ENCODE measurements at places on chromosomes 12 and 14. TPM values are rescaled to one million over a fixed set of nuclear protein-coding genes. Genes with fewer than 3 reads are reported as not detected.

GRCh38 chr14:95713596-95714371 lies at the start of gene TCL1A:
Gene TCL1A (minus strand): TSS chr14:95714125. CDS start chr14:95714066, 59 bp downstream.
- DNase-seq: no peak

GRCh38 chr14:102182936-102183619 lies 43.4 kb downstream of the WDR20 start:
- DNase-seq: no peak

GRCh38 chr12:13451776-13452175 lies 255.2 kb downstream of the EMP1 start:
- no peak for DNase-seq

DNA sequence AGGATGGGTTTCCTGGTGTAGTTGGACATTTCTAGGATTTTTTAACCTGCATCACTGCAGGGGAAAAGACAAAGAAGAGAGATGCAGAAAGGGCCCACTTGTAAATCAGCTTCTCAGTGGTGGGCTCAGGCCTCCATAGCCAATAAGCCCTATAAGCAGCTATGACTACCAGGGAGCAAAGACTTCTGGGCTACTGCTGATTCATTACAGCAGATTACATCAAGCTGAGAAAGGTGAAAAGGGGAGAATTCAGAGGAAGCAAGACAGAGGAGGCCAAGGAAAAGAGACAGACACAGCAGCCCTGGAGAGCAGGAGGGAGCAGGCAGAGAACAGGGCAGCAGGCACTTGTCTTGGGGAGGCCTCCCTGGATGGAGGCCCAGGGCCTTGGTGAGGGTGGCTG lies 95.2 kb downstream of the KCNA5 start:
- no peak for DNase-seq

GRCh38 chr12:112564160-112564784 lies 145.5 kb downstream of the PTPN11 start:
- DNase-seq: no peak

DNA sequence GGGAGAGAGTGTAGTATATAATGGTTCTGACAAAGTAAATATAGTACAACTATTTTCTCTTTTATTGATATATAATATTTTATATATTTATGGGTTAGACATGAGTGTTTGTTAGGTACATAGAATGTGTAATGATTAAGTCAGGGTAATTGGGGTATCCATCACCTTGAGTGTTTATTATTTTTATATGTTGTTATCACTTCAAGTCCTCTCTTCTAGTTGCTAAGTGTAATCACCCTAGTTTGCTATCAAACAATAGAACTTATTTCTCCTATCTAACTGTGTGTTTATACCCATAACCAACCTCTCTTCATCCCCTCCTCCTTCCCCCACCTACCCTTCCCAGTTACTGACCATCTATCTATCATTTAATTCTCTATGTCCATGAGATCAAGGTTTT lies 64.2 kb downstream of the BRMS1L start:
- no peak for DNase-seq

GRCh38 chr14:94795372-94795771 lies 25.5 kb upstream of the GSC start:
- no peak for DNase-seq

- DNase-seq: no peak
These were observed 553 bp upstream of the DAZAP2 start for GRCh38 chr12:51238037-51238509.

GRCh38 chr12:10293570-10294227 lies 14.0 kb upstream of the KLRD1 start:
- DNase-seq: no peak

- no peak for DNase-seq
These were observed 99.4 kb downstream of the NINJ2 start for GRCh38 chr12:563787-564298.

GRCh38 chr14:71086567-71086966 lies 179.3 kb downstream of the PCNX1 start:
- no peak for DNase-seq

DNA sequence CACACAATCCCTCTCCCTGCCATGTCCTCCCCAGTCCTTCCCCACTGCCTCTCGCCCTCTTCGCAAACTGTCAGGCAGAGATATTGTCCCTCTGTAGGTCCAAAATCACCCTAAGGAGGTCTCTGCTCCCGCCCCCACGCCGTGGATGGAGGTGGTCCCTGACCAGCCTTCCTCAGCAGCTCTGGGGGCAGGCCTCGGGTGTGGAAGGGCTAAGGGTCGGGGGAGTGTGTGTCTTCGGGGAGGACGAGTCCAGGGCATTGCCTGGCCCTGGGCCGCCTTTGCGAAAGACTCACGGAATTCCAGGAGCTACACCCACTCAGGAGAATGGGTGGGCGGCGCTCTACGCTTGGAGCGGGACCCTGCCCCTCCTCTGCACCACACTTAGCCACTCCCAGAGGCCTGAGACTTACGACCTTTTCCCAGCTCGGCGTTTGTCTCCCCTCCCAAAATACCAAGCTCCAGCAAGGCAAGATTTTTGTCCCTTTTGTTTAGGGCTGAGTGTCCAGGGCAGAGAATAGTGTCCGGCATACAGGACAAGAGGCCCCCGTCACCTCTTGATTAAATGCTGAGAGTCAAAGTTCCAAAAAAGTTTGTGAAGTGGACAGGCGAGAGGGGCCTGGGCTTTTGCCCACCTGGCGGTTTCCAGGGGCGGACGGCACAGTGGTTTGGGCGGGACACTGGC lies 881 bp downstream of the PYGL start:
- DNase-seq: peak; percentile 16

DNA sequence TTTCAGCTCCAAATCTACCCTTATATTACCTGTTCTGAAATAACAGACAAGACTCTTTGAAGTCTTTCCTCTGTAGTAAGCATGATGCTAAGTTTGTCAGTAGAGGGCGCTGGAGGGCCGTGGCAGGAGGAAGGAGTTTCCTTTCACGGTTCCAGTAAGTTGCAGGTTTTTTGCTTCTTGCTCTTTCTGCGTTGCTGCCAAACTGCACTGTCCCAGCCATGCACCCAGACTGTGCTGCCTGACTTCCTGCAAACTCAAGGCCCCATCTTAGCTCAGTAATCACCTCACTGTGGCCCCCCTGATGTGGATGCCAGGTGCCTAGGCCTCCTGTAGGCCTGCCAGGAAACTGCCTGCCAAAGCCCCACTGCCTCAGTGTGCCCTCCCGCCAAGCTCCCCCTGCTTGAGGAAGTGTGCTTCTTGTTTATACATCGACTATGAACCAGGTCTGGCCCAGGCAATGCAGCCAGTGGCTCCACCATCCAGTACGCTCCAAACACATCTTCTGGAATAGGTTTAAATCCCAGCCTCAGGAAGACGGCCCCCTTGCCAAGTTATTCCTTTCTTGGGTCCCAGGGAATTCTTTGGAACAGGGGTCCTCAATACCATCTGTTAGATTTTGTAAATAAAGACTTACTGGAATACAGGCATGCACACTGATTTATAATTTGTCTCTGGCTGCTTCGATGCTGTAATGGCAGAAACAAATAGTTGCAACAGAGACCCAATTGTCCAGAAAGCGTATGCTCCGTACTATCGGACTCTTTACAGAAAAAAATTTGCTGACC lies 193.7 kb upstream of the LRIG3 start:
- DNase-seq: peak; percentile 74

DNA sequence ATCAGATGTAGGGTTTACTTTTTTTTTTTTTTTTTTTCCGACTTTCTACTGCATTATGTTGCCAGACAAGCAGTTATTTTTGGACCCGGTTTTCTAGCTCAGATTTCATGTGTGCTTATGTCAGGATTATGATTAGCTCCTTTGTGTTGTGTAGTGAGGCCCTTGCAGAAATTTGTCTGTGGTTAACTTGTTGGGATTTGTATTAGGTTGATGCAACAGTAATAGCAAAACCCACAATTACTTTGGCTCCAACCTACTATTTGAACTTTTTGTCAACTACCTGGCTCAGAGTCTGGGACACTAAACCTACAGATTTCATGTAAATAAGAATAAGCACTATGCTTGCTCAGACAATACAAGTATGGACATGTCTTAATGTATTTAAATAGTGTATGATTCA lies 44.1 kb upstream of the KCNJ8 start:
- no peak for DNase-seq

DNA sequence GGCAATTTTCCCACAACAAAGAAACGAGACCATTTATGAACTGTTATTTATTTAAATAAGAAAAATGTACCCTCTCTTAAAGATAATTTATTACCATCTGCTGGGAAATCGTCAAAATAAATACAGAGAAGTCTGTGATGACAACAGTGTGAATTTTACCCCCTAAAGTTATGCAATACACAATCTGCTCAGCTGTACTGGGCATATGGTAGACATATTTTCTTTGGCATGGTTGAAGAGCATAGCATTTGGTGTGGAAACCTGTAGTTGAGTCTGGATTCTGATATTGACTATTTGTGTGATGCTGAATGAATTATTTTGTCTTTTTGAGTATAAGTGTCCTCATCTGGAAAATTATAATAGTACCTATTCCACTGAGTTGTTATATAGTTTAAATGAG lies 60.0 kb downstream of the CFAP54 start:
- no peak for DNase-seq

DACT1 gene
- 19.8 TPM for total RNA-seq

TPPP2 gene
- 0.81 TPM for total RNA-seq

RASSF3 gene
- total RNA-seq: 130 TPM

GLI1 gene
- total RNA-seq: 6.2 TPM

ZFHX2 gene
- total RNA-seq: 12.5 TPM

RNASE13 gene
- total RNA-seq: 0.12 TPM
